ENCODE measurements at places on chromosomes 3 and 15.

- no peak for DNase-seq
Observed at GRCh38 chr15:41780266-41780665, 6.0 kb downstream of the MAPKBP1 start.

GRCh38 chr3:44235604-44236484 is 5.8 kb upstream of the TOPAZ1 start:
- DNase-seq = peak; percentile 4

DNA sequence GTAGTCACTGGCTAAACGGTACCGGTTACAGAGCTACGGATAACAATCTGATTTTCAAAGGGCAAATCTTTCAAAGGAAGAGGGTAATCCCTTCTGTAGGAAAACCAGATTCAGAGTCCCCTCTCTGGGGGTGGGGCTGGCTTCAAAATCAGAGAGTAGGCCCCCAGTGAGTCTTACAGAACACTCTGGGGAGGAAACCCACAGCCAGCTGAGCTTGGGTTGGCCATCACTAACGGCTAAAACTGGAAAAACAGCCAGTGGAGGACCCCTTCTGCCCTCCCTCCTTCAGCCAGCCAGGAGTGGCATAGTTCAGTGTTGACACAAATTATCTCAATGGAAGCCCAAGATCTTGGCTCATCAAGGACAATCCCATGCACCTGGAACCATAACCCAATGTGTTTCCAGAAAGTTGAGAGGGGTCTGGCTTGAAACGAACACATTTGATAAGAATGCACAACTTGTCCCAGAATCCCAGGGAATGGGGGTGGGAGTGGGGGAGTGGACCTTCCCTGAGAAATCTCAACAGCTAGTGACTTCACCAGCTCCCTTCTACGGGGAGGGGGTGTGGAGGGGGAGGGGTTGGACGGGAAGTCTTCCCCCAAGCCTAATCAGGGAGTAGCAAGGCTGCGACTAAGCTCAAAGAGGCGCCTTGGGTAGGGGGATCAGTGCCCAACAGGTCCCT is 1.0 kb downstream of the RASL12 start:
- no peak for DNase-seq

GRCh38 chr3:79729096-79729495 is 38.7 kb downstream of the ROBO1 start:
- no peak for DNase-seq

GRCh38 chr15:77571181-77571580 is 61.5 kb downstream of the LINGO1 start:
- DNase-seq = no peak

GRCh38 chr3:102159810-102160451 is 274.9 kb upstream of the ZPLD1 start:
- no peak for DNase-seq

DNA sequence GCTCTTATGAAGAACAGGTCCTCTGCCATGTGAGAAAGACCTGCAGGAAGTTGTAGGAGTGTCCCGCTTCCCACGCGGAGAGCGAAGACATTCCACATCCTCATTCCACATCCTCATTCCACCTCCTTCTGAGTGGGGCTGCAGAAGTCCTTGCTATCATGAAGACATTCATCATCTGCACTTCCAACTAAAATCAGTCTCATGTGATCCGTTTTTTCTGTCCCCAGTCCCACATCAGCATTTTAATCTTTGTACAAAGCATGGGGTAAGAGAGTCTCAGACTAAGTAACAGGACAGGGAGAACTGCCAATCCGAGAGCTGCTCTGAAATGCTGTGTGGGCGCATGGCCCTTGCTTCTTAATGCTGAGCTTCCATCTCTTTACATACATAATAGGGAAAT is 227.2 kb downstream of the RSRC1 start:
- DNase-seq = no peak

DNA sequence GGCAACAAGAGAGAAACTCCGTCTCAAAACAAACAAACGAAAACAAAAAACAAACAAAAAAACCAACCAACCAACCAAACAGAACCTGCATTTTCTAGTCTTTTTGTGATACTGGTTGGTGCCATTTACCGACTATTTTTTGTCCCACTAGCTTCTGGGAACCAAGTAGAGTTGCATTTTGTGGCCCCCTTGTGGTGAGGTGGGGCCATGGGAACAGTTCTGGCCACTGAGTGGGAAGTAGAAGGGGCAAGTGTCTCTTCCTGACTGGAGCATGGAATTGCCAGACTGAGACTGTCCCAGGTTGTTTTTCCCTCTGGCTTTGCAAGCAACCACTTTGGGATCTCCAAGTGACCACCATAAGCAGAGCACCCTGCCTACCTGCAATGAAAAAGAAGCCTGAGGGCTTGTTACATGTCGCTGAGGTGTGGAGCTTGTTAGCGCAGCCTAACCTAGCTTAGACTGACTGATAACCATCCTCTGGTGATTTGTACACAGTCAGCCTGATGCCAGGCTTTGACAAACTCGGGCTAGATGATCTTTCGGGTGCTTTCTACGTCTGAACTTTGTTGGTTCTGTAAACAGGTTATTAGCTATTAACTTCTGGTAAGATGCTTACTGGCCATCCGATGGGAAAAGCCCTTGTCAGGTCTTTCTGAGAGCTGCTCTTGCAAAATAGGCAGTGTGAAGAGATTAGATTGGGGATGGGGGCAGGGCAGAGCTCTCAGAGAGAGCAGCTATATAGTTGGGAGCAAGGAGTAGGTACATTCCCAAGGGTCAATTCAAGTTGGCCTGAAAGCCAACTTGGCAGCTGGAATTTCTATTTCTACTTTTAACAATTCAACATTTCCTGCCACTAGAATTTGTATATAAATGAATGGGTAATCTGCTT is 172.2 kb downstream of the SSR3 start:
- peak; percentile 15 for DNase-seq

DNA sequence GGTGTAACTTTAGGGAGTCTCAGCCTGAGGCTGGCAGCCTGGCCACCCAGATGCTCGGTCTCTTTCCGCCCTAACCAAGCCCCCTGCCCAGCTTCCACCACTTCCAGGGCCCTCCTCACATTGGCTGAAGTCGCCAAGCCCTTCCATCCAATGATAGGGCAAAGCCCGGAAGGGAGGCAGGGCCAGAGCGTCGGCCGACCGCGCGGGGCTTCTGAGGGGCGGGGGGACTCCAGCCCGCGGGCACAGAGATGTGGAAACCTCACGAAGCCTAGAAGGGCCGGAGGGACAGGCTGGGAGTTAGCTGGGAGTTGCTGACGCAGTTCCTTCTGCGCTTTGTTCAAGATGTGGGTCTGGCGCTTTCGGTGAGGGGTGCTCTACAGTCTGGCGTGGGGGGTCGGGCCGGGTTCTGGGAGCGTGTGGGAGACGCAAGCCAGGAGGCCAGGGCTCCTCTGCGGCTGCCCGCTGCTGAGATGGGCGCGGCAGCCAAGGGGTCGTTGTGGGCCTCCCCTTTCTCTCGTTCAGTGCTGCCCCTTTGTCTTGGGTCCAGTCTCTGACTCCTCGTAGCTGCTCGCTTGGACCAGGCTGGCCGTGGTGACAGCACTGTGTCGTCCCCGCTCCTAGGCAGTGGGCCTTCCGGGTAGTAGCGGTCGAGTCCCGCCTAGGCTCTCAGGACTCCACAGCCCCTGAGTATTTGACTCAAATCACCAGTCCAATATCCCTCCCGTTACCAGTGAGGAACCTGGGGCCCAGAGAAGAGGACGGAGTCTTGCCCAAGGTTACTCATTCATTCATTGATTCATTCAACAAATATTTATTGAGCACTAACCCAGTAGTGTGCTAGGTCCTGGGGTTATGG is at the start of gene ZNF660:
ZNF660 (plus strand) TSS at position 319 of the 856 bp plus-strand sequence. CDS start 9,230 bp downstream, outside the sequence.
- no peak for DNase-seq

GRCh38 chr15:98433856-98434255 is 214.5 kb upstream of the IGF1R start:
- no peak for DNase-seq
